ENCODE measurements at places on chromosomes 7 and 10. TPM values are rescaled to one million over a fixed set of nuclear protein-coding genes. Genes with fewer than 3 reads are reported as not detected.

CYP3A4 gene
- 0.70 TPM for total RNA-seq

TLX1 gene
- not detected for total RNA-seq

FLNC gene
- 601 TPM for total RNA-seq

RUFY2 gene
- 6.7 TPM for total RNA-seq

IL6 gene
- 1.0 TPM for total RNA-seq

DNA sequence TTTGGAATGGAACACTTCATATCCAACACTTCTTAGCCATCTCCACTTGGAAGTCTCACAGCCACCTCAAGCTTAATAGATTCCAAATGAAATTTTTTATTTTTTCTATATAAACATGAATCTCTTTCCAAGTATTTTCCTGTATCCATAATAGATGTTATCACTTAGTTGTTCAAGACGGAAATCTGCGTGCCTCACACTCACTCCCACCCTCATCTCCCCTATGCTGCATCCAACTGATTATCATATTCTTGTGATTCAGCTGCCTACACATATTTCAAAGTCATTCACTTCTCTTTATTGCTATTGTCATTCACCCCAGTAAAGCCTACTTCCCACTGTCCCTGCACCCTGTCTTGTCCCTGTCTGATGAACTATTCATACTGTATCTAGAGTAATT lies 70.2 kb upstream of the MKX start:
- no peak for DNase-seq

- no peak for DNase-seq
Observed at GRCh38 chr10:96279191-96279641, 7.8 kb upstream of the BLNK start.

DNA sequence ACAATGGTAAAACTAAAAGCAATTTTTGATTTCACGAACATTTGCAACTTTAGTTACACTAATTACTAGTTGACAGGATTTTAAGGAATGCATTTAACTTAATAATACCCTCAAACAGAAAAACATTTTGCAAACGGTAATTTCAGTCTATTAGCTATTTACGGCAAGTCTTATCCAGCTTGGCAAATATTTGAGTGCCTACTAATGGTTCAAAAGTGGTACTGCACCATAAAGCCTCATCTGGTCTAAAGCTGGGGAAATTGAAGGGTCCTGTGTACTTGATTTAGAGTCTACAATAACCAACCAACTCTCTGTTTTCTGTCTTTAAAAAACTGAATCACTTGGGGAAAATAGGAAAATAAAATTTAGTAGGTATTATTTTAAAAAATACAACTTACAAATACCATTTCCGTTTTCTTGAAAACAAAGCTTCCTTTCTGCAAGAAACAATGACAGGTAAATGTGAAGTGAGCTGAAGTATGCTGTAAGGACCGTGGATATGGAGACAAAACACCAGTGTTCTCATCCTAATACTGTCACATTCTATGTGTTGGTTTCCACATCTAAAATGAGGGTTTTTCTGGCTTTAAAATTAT lies 142.3 kb downstream of the VPS50 start:
- no peak for DNase-seq

- DNase-seq = no peak
Observed at GRCh38 chr7:119900996-119901672, 371.8 kb upstream of the KCND2 start.

- DNase-seq = no peak
Observed at GRCh38 chr7:155414547-155415492, 43.1 kb upstream of the EN2 start.

DNA sequence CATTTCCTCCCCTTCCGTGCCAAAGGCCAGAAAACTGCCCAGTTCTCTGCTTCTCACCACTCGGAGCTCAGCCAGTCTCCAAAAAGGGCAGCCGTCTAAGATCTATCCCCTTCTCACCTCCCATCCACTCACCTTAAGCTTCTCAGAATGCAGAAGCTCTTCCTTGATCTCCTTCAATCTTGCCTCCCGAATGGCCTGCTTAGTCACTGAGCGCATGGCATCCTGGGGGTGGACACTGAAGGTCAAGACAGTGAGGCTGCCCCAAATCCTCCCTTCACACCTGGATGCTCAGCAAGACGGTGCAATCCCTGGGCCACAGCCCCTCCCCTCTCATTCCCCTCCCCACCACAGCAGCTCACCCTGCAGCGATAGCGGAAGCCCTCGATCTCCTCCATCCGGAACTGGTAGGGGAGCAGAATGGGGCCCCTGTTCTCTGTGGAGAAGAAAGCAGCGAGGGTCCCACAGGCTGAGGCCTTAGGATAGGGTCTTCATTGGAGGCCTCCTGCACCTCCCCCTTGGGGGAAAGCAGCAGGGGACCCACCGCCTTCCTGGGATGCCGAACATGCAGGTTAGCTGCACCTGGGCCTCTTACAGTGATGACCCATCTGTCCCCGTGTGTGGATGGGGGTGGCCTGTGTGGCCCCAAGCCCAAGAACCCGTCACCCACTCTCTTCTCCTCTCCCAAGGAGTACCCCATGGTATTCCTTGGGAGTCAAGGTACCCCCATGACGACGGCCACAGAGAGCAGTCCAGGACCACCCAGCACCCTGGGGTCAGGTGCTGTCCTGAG lies 4.7 kb downstream of the DDX56 start:
- DNase-seq = no peak

GRCh38 chr7:141563956-141564623 lies 12.9 kb downstream of the AGK start:
- DNase-seq = no peak

DNA sequence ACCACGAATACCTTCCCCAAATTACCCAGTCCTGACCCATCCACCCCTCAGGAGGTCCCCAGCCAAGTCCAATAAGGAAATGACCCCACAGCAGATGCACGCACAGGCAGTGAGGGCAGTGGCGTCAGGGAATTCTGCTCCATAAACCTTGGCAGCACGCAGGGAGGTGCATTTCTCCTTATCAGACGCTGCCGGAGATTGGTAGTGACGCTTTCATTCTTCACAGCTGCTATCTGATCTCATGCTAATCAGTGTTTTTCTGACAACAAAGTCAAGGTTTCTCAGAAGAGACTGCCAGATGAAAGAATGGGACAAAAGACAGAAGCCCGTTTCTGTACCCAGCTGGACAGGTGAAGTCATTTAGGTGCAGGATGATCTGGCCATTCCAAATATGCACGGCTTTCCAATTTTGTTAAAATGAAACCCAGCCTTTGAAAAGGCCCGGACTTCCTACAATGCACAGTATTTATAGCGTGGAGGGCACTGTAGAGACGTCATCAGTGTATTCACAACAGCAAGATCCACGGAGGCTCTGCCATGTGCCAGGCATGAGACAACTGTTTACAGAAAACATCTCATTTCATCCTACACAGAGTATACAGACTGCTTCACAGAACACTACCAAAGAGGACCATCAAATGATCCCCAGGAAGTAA lies 35.3 kb downstream of the DIP2C start:
- no peak for DNase-seq

GRCh38 chr7:15854841-15855524 lies 168.5 kb upstream of the MEOX2 start:
- no peak for DNase-seq

- DNase-seq = no peak
Observed at GRCh38 chr7:139457153-139457946, 26.1 kb downstream of the KLRG2 start.

DNA sequence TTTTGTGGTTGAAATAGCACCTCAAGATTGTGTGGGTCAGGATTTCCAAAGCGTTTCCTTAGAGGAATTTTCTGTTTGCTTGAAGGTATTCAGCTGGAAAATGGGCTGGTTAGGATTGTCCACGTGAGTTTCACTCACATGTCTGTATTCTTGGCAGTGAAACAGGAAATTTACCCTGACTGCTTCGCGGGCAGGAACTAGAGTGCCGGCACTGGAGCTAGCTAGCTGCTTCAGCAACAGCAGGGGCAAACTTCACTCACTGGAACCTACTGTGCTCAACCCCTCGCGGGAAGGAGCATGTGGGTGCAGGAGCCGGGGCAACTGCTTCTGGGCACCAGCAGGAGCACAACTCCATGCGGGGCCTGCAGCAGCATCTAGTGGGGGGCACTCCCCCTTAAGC lies 38.0 kb upstream of the RTKN2 start:
- no peak for DNase-seq

All from Right ventricle myocardium superior (tissue), 1 donor.